ENCODE measurements at places on chromosomes 3 and 15.
A peak's percentile ranks its signal among the peaks of the same experiment; 100 is the strongest.

GRCh38 chr15:77025083-77025901 lies 30.4 kb downstream of the PSTPIP1 start:
- DNase-seq, result no peak

DNA sequence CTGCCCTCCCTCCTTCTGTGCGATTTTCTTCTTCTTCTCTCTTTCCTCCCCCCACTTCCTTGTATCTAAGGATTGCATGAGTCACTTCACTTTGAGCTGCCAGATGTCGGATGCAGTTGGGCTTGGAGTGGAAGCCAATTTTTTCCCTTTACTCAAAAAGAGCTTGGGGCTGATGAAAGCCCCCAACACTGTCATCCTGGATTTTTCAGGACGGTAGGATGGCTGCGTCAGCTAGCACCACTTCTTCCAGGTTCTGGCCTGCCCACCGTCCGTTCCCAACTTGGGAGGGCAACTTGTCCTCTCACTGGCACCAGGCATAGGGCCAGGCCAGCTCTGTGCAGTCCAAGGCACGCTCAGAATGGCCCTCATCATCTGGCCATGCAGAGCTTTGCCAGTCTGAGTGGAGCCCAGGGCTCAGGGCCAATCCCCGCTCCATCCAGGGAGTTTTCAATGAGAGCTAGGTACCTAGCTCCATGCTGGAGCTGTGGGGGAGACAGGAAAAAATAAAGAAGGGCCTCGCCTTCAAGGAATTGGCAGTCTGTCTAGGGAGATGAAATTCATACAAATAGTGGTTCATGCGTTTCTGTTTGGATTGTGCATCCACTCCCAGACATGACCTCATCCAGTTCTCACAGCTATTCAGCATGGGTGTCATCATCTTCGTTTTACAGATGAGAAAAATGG lies 47.7 kb upstream of the INSYN1 start:
- DNase-seq, result no peak

- DNase-seq, result no peak
These were observed 23.9 kb upstream of the HEG1 start for GRCh38 chr3:125079675-125080045.

GRCh38 chr3:57434041-57434440 lies 110.1 kb downstream of the DNAH12 start:
- DNase-seq, result no peak

DNA sequence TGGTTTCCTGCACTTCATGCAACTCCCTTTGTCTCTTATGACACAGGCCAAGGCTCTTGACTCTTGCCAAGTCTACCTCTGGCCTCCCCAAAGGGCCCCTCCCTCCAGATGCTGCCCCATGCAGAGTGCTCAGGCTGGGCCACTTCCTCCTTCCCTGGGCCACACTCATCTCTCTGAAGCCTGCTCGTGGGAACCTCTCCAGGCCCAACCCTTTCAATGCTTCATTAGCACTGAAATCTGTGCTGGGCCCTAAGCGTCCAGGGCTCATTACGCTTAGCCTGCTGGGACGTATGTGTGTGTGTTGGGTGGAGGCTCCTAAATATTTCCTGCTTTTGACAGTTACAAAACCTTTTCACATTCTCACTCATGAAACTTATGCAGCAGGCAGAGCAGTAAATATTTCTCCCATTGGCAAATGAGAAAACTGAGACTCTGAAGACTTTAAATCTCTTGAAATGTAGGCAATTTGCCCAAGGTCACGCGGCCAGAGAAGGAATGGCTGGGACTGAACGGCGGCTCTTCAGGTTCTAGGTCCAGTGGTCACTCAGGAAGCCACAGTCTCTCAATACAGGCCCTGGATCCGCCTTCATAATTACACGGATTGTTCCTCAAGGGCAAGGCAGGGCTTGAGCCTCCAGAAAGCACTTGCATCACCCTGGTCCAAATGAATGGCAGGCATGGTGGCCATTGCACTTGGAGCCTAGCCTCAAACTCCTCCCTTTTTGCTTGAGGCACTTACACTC lies 241.7 kb upstream of the HES1 start:
- DNase-seq, result no peak

- DNase-seq, result no peak
These were observed 36.8 kb upstream of the PEX5L start for GRCh38 chr3:180073561-180073960.

DNA sequence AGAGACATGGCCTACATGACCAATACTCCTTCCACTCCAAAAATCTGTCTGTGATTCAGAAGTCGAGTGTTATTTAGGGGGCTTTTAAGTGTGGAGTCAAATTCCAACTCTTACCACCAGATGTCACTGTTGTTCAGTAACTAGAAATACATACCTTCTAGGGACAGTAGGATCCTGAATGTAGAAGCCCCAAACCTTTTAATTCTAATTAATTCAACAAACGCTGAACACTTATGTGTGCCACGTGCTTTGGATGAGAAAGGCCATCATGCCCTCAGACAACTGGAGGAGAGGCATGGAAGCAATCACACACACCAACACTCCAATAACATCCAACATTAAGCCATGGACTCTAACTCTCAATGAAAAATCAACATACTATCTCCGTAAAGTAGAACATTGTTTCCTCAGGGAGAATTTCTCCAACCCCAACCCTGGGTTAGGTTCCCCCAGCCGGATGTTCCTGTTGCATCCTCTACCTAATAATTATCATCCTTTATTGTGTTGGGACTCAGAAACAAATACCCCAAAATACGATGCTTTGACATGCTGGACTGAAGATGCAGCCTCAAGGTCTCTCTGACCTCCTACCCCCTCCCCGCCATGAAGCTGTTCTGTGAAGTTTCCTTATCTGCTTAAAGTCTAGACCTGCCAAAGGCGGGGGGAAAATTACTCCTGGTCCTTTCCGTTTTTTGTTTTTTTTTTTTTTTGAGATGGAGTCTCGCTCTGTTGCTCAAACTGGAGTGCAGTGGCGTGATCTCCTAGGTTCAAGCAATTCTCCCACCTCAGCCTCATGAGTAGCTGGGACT lies 8.0 kb upstream of the CCDC13 start:
- no peak for DNase-seq

DNA sequence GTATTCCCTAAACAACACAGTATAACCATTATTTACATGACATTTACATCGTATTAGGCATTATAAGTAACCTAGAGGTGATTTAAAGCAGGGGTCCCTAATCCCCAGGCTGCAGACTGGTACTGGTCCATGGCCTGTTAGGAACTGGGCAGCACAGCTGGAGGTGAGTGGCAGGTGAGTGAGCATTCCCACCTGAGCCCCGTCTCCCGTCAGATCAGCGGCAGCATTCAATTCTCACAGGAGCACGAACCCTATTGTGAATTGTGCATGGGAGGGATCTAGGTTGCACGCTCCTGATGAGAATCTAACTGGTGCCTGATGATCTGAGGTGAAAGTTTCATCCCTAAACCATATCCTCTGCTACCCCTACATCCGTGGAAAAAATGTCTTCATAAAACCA lies 138.2 kb downstream of the ATP10A start:
- DNase-seq, result no peak

DNA sequence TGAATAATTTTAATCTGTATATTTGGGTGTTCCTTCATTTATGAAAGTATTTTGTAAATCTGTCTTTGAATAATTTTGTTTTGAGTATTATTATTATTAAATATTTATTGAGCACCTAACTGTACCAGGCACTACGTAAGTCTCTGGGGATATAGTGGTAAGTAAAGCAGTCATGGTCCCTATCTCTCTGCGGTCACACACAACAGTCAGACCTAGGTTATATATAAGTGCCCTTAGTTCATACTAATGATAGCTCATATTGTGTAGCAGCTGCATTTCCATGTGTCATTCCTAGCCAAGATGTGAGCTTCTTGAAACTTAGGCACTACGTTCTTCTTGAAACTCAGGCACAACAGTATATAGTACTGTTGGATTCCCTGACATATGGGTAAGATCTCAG lies 12.4 kb downstream of the NKTR start:
- DNase-seq, result no peak

DNA sequence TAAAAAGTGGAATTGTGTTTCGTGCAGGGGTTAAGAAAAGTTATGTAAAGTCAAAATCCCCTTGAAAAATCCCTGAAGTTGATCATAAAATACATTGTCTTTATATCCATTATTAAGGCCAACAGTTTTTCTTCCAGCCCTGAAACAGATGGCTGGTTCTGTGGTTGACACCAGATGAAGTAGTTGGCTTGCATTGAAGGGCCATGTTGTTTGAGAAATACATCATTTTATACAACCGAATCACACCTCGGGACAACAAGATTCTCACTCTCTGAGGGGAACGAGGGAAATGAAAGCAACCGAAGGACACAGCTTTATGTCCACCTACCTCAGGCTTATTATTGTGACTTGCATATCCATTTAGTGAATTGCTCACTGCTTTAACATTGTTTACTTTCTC lies 126.0 kb upstream of the MITF start:
- no peak for DNase-seq

GRCh38 chr15:29789871-29790270 lies 32.4 kb downstream of the TJP1 start:
- DNase-seq, result no peak

- no peak for DNase-seq
These were observed 37.8 kb upstream of the CTXND1 start for GRCh38 chr15:80289528-80290495.

- no peak for DNase-seq
These were observed 11.8 kb upstream of the ZNF770 start for GRCh38 chr15:34999906-35000305.

- no peak for DNase-seq
These were observed 812.6 kb downstream of the ZPLD1 start for GRCh38 chr3:103247459-103247858.

DNA sequence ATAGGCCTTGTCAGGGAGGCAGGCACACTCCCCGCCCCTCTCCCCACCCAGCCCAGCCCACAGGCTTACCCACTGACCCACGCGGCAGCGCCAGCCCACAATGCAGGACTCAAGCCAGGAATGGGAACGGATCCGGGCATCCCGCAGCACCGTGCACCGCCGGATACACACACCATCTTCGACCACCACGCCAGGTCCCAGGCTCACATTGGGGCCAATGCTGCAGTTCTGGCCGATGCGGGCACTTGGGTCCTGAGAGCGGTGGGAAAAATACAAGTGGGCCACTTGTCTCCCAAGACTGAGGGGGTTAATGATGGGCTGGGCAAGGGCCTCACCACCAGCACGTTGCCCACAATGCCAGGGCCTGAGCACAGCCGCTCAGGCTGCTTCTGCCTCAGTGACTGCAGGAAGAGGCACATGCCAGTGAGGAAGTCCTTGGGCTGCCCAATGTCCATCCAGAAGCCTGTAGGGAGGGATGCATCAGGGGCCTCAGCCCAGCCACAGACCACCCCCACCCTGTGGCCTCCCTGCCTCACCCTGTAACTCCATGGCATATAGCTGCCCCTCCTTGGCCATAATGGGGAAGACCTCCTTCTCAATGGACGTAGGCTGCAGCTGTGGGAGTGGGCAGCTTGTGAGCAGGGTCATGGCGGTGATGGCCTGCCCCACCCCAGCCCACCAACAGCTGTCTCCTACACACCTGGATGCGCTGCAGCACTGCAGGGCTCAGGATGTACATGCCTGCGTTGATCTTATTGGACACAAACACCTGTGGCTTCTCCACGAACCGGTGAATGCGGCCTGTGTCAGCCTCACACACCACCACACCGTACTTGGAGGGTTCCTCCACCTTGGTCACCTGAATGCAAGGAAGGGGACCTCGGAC lies 1.6 kb downstream of the GMPPB start:
- DNase-seq, result no peak

- DNase-seq, result no peak
These were observed 220.3 kb downstream of the ATP8B4 start for GRCh38 chr15:49898575-49899283.

- DNase-seq, result no peak
These were observed 51.0 kb downstream of the ST8SIA2 start for GRCh38 chr15:92444631-92445030.

GRCh38 chr3:102177075-102177755 lies 257.6 kb upstream of the ZPLD1 start:
- DNase-seq, result no peak

DNA sequence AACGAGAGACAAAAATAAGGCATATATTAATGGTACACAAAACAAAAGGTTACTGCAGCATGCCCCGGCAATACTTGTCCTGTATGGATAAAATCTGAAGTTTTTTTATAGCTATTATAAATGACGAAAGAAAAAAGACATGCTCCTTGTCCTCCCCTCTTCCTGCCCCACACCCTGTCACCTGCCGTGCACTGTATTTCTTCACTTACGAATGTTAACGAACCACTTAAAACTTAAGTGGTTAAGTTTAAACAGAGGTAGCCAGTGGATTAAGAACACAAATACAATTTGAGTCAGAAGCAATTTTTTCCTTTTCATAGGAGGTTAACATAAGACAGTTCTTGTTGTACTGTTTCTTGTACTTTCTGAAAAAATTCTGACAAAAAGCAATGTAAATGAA lies 799.1 kb upstream of the NECTIN3 start:
- DNase-seq, result no peak

DNA sequence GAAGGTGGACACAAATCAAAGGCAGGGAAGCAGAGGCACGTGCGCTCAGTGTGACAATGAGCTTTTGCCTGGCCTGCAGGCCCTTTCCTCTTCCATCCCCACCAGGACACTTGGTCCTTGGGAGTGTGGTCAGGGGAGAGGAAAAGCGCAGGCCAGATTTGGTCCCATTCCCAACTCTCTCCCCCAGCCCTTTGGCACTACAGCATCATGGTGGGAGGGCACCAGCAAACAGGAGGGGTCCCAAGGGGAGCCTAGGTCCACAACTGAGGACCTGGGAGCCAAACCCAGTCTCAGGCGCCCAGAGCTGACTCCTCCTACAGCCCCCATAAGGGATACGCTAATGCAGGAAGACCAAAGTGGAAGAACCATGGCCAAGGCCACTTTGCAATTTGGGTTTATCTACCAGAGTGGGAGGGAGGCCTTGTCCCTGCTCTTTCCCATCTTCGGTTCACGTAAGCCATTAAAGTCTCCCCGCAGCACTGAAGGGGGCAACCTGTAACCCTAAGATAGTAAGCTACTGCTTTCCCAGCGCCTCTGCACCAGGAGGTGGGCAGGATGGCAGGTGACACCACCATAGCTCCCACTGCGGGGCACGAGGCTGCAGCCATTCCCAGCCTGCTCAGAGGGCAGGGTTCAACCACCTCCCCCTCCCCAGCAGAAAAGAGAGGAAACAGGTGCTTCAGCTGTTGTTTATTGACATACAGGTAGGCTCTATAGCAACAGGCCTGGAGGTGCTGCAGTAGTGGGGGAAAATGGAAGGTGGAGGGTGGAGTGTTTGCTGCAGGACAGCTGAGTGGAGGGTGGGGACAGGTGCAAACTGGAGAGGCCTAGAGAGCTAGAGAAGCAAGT lies 993 bp upstream of the GRAMD2A start:
- DNase-seq, result no peak

GRCh38 chr15:70336425-70337009 lies 238.8 kb upstream of the TLE3 start:
- no peak for DNase-seq

- DNase-seq, result peak; percentile 55
These were observed 228.8 kb upstream of the BHLHE40 start for GRCh38 chr3:4750306-4750968.
